ENCODE measurements at places on chromosomes 3 and 15.

GRCh38 chr15:55257012-55257670 is 32.5 kb downstream of the RAB27A start:
- DNase-seq = no peak

DNA sequence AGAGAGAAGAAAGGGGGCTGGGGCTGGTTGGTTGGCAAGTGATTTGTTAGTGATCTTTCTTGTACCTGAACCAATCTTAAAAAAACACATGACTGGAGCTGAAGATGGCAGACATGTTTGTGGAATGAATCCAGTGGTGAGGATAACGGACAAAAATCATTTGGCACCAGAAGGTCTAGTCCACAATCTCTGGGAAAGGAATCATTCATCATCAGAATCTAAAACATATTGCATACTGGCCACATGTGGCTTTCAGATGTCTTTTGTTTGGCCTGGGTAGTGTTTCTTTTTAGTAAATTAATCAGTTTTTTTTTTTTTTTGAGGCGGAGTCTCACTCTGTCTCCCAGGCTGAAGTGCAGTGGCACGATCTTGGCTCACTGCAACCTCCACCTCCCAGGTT is 5.0 kb downstream of the NEK11 start:
- DNase-seq = no peak

DNA sequence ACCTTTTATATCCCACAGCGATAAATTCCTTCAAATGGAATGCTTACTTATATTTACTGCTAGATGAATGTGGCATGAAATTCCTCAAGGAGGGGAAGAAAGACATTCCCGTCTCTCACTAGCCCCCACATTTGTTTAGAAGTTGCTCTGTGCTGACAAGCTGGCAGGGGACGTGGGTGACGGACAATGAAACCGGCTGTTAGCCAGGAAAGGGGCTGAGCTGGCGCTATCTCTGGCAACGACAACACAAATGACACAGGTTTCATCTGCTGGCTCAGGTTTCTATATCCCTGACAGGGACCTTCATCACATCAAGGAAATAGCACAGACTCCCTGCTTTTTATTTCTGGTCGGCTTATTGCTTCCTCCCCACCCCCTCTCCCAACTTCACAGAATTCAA is 15.8 kb downstream of the RUVBL1 start:
- no peak for DNase-seq

DNA sequence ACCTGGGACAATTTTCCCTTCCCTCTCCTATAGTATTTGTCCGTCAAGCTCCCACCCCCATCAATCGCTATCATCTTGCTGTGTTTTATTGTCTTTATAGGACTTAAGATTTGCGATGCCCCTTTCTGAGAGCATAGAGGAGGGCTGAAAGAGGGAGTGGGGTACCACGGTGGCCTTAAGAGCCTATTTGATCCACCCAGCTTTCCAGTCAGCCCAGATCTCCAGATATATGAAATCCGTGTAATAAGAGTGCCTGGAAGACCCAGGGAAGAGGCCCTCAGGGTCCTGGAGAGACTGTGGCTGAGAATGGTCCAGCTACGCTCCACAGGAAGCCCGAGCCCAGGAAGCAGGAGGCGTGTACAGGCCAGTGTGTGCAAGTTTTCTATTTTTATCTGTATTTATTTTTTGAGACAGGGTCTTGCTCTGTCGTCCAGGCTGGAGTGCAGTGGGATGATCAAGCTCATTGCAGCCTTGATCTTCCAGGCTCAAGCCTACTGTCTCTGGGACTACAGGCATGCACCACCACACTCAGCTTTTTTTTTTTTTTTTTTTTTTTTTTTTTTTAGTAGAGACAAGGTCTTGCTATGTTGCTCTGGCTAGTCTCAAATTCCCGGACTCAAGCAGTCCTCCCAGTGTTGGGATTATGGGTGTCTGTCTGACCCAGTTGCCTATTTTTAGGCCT is 964 bp upstream of the NCKIPSD start:
- DNase-seq = no peak

- no peak for DNase-seq
Observed at GRCh38 chr3:107543666-107544065, 20.9 kb downstream of the BBX start.

DNA sequence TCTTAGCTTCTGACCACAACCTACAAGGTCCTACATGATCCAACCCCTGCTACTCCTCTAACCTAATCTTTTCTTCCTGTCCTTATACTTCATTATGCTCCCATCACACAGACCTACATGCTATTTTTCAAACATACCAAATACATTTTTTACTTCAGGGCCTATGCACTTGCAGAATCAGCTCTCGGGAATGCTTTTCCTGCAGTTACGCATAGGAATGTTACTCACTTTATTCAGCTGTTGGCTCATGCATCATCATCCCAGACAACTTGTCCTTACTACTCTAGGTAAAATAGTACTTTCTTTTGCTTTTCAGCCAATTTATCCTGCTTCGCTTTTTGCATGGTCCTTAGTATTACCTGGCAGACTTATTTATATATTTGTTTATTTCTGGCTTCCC is 105.6 kb downstream of the OXSM start:
- no peak for DNase-seq

DNA sequence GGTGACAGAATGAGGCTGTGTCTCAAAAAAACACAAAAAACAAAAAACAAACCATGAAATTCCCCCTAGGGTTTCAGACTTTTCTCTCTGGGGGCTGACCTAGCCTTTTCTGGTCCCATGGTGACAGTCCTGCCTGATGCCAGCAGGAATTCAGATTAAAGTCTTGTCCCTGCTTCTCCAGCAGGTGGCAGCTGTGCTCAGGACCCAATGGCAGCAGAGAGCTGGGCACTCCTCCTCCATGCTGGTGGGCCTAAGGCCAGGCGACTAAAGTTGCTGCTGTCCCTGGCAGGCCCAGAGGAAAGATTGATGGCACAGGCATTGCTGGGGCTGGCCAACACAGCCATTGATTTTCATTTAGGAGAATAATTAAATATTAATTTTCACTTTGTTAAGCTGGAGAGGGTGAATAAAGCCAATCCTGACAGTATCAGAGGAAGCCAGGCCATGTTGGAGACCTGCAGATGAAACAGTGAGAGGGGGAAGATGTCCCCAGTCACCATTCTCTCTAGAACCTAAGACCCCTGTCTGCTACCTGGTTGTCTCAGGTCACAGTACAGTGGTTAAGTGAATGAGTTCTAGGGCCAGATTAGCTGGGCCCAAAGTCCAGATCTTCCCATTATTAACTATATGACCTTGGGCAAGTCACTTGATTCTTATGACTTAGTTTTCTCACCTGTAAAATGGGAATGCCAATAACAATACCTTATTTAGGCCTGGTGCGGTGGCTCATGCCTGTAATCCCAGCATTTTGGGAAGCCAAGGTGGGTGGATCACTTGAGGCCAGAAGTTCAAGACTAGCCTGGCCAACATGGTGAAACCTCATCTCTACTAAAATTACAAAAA is 7.1 kb downstream of the CELF6 start:
- DNase-seq = peak; percentile 75

- DNase-seq = no peak
Observed at GRCh38 chr3:98957681-98958080, 56.2 kb upstream of the DCBLD2 start.

DNA sequence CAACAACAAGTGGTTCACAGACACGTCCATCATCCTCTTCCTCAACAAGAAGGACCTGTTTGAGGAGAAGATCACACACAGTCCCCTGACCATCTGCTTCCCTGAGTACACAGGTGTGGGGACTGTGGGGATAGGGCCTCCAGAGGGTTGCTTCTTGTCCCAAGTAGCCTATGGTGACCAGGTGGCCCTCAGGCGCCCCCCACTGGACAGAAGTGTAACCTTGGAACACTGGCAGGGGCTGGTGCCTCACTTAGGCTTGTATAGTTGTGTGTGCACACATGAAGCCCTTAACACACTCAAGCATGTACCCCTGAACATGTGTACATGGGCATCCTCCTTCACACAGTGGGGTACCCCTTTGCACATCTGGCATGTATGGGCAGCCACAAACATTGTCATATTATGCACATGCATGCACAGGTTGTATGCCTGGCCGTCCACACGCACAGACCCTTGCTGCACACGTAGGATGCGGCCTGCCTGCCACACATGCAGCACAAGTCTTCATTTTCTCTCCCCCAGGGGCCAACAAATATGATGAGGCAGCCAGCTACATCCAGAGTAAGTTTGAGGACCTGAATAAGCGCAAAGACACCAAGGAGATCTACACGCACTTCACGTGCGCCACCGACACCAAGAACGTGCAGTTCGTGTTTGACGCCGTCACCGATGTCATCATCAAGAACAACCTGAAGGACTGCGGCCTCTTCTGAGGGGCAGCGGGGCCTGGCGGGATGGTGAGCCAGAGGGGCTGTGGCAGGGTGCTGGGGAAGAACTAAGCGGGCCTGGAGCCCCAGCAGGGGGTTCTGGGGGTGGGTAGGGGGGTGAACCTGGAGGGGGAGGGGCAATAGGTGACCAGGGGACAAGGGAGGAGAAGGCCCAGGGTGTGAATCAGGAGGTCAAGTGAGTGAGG is 11.7 kb upstream of the SEMA3B start:
- DNase-seq = no peak

GRCh38 chr3:25527801-25528200 is 99.7 kb downstream of the RARB start:
- no peak for DNase-seq

DNA sequence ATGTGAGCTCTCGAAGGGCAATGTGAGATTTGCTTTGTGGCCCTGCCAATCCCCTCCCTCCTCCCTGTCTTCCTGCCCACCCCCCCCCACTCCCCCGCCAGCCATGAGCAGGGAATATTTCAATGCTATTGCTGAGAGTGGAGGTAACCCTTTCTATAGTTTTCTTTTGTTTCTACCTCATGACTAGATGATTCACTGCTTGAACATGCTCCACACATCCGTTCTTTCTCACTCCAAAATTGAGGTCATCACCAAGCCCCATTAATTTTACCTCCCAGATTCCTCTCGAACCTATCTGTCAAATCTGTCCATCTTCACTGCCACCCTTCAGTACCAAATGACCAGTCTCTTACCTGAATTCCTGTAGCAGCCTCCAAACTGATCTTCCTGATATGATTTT is 12.2 kb downstream of the ZNF774 start:
- peak; percentile 84 for DNase-seq

DNA sequence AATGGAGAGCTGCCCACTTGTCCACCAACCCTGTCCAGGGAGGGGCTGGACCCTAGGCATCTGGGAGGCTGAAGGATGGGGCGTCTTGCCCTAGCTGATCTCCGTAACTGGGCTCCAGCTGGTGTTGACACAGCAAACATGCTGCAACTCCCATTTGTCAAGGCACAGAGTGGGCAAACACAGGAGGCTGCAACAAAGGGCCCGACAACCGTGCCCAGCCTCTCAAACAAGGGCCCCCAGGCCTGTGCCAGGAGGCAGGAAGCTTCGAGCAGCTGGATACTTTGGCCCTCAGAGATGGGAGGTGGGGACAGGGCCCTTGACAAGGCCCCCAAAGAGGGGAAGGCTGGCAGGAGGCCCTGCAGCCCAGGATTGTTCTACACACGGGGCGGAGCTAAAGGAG is 64.2 kb upstream of the TMEM115 start:
- no peak for DNase-seq

GRCh38 chr15:92011611-92012367 is 158.3 kb downstream of the SLCO3A1 start:
- peak; percentile 63 for DNase-seq

- peak; percentile 14 for DNase-seq
Observed at GRCh38 chr3:97871801-97872524, 50.2 kb downstream of the CRYBG3 start.
